ENCODE measurements at places on chromosomes 1 and 21.

DNA sequence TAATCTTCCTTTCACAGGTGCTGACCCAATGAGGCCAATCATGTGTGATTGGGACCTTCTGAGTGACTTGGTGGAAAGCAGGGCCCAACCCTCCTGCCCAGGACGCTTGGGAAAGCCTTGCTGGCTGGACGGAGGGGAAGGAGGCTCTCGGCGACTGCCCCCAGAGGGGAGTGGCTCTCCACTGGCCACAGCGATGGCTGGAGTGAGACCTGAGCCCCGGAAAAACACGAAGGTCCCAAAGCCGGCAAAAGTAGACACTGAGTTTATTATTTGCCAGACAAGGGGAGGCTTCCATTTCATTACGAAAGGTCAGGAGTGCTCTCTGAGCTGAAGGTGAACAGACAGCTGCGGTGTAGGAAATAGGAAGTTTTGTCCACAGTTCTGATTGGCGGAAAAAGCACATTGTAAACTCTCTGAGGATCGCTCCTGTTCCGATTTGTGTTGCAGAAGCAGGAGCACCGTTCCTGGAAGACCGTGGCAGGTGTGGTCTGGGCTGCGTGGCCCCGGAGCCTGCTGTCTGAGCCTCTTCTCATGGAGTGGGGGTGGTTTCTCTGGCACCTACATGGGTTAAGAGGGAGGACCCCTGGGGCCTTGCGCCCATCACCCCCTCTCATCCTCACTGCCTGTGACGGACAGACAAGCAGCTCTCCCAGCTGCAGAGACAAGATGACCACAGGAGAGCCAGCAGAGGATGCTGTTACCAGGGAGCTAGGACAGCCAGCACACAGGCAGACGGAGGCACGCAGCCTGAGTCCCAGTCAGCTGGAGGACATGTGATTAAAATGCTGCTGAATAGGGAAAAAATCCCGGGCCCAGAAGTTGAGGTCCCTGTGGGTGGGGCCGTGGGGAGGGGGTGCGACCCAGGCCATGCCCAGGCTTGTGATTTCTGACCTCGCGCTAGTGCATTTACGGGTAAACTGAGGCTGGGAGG lies 41.5 kb downstream of the KRTAP10-1 start:
- no peak for DNase-seq

DNA sequence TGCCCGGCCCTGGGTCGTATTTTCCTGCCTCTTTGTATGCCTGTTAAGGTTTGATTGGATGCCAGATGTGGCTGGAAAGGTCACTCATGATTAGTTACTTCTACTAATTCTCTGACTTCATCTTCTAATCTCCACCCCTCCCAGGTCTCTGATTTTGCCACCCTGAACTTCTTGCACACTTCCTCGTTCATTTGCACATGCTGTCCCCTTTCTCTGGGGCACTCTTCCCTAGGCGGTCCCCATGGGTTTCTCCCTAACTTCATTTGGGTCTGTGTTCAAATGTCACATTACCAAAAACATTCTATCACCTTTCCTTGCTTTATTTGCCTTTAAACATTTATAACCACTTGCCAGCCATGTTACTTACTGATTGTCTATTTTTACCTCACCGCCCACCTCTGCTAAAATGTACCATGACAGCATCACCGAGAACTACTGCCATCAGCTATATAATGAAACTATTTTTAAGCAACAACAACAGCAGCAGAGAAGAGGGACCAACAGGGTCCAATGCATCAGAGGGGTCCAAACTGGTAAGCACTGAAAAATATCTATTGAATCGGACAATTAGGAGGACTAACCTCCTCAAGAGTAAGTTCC lies 45.8 kb upstream of the FMOD start:
- DNase-seq = no peak

- DNase-seq = no peak
Measured at GRCh38 chr1:245688536-245689453, 534.0 kb downstream of the KIF26B start.

- DNase-seq = peak; percentile 3
Measured at GRCh38 chr1:91997607-91998195, 32.1 kb upstream of the EPHX4 start.

DNA sequence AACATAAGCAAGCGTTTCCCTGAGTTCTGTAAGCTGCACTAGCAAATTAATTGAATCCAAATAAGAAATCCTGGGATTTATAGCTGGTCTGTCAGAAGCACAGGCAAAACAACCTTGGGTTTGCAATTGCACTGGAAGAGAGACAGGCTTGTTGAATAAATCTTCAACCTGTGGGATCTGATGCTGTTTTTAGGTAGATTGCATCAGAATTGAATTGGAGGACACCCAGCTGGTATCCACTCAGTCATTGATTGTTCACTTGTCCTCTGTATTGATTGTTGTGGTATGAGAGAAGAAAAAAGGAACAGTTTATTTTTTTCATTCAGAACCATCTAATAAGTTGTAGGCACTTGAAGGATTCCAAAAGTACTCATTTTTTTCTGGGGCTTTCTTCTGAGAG lies 497.4 kb downstream of the SIPA1L2 start:
- DNase-seq = no peak

- DNase-seq = no peak
Measured at GRCh38 chr1:204198348-204199340, 2.4 kb upstream of the KISS1 start.

GRCh38 chr1:78830321-78830720 lies 176.2 kb downstream of the ADGRL4 start:
- DNase-seq = no peak

- no peak for DNase-seq
Measured at GRCh38 chr1:201085902-201086735, 26.1 kb downstream of the CACNA1S start.

- no peak for DNase-seq
Measured at GRCh38 chr1:6464514-6464836, 1.5 kb downstream of the TNFRSF25 start.

DNA sequence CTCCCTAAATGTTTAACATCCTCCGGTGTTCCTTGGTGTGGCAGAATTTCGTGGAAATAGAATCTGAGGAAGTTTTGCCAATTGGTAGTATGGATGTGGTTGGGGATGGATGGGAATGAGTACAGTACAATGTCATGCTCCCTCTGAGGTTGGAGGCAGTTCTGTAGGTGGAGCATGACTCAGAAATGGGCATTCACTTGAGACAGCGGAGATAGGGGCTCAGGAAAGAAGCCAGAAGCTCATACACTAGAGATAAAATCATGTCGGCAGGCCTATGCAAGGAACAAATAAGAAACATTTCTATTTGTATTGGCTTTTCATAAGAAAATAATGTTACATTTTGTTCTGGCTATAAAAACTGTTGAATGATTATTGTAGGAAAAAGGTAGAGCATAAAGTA lies 196.0 kb downstream of the URB2 start:
- no peak for DNase-seq

DNA sequence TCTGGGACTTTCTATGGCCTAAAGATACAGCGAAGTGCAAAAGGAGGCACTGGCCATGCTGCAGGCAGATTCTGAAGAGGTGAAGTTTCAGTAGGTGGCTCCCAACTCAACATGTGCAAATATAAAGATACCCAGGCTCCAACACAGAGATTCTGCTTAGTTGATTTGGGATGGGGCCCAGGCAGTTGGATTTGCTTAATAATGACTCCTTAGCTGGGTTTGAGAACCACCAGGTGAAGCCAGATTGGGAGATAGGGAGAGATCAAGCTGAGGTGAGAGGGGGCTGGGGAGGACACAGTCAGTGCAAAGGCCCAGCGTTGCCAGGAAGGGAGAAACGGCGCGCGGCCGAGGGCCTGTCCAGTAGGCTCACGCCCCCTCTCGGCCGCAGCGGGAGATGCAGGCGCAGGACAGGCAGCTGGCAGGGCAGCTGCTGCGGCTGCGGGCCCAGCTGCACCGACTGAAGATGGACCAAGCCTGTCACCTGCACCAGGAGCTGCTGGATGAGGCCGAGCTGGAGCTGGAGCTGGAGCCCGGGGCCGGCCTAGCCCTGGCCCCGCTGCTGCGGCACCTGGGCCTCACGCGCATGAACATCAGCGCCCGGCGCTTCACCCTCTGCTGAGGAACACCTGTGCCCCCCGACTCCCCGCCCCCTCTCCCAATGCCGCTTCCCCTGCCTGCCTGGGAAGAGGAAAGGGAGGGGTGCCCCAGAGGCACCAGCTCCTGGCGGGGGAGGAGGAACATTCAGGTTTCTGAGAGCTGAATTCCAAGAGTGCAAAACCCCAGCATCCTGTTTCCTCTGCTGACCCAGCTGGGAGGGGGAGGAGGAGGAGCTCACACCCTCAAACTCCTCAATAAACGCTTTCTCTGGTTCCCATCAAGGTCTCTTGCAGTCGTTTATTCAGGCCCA lies 1.2 kb downstream of the FAM167B start:
- no peak for DNase-seq

- DNase-seq = peak; percentile 11
Measured at GRCh38 chr21:14285147-14285761, 69.3 kb downstream of the RBM11 start.

GRCh38 chr1:84603941-84604830 lies 29.9 kb upstream of the CTBS start:
- no peak for DNase-seq

- DNase-seq = no peak
Measured at GRCh38 chr1:56583957-56584468, 4.7 kb upstream of the PLPP3 start.
